ENCODE measurements at places on chromosomes 4 and X.
A peak's percentile ranks its signal among the peaks of the same experiment; 100 is the strongest.

GRCh38 chr4:113810906-113811305, 49.4 kb upstream of the CAMK2D start:
- DNase-seq, result no peak

- DNase-seq, result no peak
Observed at GRCh38 chr4:81723927-81724587, 252.3 kb upstream of the RASGEF1B start.

GRCh38 chrX:67892401-67892800, 348.6 kb downstream of the AR start:
- no peak for DNase-seq

DNA sequence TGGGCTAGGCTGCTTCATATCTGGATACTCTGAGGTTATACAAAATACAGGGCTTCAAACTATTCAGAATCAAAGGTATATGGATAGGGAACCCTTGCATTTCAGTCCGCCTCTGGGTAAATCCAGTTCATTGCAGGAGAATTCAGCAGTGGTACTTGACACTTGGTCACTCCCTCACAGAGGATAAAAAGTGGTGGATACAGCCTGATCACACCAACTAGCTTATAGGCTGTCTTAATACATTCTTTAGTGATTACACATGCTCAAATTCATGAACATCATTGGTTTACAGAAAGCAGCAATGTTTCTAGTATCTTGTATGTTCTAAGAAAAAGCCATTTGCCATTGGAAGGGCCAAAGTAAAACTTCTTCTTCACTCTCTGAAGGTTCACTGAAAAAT, 104.8 kb upstream of the PDE5A start:
- no peak for DNase-seq

GRCh38 chr4:153748378-153748777, 11.4 kb downstream of the RNF175 start:
- peak; percentile 81 for DNase-seq

- no peak for DNase-seq
Observed at GRCh38 chr4:99586322-99586721, 11.7 kb downstream of the MTTP start.

GRCh38 chr4:185238215-185238681, 28.9 kb downstream of the SNX25 start:
- DNase-seq, result no peak

- no peak for DNase-seq
Observed at GRCh38 chrX:45172890-45173289, 27.8 kb downstream of the DIPK2B start.

DNA sequence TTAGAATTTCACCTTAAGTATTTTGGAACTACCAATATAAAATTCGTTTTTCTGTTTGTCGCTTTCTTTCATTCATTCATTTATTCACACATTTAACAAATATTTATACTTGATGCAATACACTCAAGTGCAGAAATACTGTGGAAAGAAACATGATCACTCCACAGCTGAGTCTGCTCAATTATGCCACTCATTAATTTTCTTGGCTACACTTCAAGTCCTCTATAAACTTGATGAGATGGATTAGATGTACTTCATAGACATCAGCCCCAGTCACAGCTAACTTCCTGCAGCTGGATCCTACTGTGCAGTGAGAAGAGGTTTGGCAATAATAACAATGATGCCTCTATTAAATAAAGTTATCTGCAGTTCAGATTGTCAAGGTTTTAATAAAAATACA, 208.1 kb downstream of the PDGFC start:
- no peak for DNase-seq

GRCh38 chr4:185018834-185019455, 655 bp downstream of the HELT start:
- no peak for DNase-seq

DNA sequence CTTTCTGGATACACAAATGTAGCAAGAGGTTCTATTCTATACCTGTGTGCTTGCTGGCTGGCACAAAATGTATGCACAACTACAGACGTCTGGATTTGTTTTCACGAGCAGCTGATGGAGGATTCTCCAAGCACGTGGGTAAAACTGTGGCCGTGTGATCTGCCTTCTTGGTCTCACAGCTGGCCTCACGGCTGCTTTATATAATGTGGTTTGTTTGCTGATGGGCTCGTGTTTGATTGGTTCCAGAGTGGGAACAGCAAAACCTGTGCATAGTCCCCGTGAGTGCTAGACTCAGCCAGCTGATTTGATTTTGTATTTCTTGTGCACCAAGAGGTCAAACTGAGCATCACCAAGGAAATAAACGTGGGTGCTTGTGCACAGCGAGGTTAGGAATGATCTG, 262.6 kb upstream of the RPS6KA3 start:
- no peak for DNase-seq

- DNase-seq, result no peak
Observed at GRCh38 chrX:145818186-145819113, 821 bp downstream of the SLITRK2 start.

DNA sequence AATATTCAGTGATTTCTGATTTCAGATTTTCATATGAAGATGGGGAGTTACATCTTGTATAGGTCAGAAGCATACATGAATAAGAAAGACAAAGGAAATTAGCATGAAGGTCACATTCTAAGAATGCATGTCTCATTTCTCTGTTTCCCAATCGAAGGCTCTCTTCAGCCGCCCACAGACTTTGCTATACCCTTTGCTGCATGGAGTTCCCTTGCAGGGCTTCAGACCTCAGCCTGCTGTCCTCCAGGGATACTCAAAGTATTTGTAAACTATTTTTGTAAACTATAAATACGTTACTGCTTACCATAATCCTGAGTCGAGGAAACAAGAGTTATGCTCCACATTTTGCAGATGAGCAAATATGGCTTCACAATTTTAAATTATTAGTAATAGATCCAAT, 738.4 kb downstream of the PCDH18 start:
- no peak for DNase-seq

DNA sequence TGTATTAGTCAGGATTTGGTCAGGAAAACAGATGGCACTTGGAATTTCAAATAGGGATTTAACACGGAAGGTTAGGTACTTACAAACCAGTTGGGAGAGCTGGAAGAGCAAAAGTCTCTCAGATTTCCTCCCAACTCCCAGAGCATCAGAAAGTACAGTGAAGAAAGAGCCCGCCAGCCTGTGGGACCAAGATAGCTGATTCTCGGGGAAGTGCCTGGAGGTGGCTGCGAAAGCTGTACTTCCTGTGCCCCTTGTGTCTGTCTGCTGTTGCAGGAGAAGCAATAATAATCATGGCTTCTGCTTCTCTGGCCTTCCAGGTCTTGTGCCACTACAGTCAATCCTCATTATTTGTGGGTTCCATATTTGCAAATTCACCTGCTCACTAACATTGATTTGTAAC, 221.0 kb upstream of the BCOR start:
- DNase-seq, result no peak

DNA sequence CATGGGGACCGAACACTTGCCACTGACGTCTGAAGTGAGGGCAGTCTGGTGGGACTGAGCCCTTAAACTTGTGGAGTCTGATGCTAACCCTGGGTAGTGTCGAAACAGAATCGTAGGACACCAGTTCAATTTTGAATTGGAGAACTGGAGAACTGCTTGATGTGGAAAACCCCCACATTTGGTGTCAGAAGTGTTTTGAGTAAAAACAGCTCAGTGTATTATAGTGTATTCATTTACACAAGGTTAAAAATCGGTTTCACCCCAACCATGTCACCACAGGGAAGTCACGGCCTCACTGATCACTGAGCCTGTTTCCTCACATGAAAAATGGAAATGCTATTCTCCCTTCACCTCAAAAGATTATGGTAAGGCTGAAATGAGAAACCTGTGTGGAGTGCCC, 21.9 kb downstream of the PIN4 start:
- DNase-seq, result no peak

GRCh38 chr4:96262057-96262456, 422.2 kb downstream of the PDHA2 start:
- no peak for DNase-seq

DNA sequence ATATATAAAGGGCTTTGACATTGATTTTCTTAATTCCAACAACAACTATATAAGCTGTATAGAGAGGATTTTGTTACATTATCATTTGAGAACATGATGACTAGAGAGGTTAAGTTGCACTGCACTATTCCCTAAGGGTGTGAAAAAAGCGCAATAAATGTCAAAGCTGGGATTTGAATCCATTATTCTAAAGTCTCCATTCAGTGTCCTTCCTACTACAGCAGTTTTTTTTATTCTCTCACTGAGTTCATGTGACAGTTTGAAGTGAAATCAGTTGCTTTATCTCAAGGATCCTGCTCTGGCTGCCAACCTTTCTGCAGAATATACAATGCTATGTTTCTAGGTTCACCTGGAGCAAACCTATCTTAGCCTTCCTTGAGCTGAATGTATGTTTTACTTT, 177.5 kb downstream of the ANKRD50 start:
- DNase-seq, result no peak

DNA sequence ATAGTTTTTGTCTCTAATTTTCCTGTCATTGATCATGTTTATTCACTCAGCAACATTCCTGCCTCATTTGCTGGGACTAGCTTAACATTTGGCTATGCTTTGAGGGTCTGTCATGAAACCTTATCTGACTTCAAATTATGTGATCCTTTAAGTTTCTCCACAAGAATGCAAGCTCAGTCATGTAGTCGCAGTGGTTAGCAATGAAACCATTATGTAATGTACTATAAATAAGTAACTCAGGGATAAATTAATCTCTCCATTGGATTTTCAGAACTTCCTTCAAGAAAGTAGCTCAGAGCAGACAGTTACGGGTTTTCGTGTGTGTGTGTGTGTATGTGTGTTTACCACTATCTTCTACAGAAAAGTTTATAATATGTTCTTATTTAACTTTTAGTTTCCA, 993.6 kb downstream of the ADGRL3 start:
- no peak for DNase-seq

DNA sequence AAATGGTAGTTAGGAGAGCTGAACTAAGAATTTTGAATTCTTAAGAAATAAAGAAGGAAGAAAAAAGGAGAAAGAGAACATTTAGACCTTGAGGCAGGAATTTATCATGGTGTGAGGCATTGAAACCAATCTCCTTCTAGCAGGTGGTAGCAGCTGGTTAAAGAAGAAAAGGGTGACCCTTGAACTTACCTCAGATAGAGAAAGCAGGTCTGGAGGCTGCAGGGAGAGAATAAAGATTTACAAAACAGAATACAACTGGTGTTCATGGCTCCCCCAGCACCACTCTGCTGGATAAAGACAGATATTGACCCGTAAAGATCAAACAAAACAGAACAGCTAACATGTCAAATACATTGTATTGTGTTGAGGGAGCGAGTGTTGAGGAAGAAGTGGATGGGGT, 56.0 kb downstream of the NCAPG start:
- DNase-seq, result no peak

DNA sequence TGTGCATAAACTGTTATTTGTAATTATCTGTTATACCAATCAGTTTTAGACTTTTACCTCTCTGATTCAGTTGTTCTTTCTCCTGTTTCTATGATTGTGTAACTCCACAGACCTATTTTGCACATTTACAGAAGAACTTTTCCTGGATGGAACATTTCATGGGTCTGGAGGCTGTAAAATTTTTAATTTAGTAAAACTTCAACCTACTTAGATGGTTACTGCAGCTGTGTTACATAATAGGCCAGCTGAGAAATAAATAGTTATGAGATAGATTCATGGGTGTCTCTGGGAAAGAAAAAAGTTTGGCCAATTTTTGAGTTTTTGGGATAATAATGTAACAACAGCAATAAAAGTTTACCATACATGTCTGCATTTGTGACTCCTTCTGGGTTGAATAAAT, 253.5 kb downstream of the ARHGAP24 start:
- no peak for DNase-seq

- peak; percentile 54 for DNase-seq
Observed at GRCh38 chr4:40933272-40934053, 183.7 kb downstream of the NSUN7 start.

- DNase-seq, result no peak
Observed at GRCh38 chr4:81814987-81815541, 343.4 kb upstream of the RASGEF1B start.

GRCh38 chr4:34271479-34272355, 1972.6 kb downstream of the ARAP2 start:
- DNase-seq, result no peak

- peak; percentile 91 for DNase-seq
Observed at GRCh38 chr4:83618431-83618830, 82.5 kb downstream of the GPAT3 start.

DNA sequence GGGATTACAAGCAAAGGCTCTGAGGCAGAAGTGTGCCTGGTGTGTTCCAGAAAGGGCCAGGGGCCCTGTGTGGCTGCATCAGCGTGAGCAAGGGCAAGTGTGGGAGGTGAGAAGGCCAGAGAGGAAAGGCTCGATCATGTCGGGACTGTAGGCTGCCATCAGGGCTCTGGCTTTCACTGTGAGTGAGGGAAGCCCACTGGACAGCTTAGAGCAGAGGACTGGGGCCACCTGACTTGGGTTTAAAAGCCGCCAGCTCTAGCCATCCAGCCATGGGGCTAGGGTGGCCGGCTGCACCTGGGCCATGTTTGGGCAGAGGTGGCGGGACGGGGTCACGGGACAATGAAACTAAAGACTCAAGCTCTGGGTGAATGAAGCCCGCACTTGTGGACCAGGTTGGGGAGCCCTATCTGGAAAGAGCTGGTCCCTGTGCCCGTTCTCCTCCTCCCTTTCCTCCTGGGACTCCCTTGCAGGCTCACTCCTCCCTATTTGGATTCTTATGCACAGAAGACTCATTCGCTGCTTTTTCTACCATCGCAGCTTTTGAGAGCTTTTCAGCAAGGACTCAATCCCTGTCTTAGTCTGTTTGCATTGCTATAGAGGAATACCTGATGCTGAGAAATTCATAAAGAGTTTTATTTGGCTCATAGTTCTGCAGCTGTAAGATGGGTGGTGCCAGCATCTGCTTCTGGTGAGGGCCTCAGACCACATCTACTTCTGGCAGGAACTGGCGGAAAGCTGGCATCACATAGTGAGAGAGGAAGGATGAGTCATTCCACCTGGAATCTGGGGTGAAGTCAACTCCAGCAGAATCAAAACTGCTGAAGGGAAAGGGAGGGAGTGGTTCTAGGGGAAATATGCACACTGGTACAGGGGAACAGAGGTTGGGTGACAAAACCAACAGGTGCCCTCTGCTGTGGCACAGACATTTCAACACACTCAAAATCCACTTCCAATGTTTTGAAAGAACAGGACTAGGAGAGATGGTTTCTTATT, 15.3 kb downstream of the CTAG1B start:
- no peak for DNase-seq

DNA sequence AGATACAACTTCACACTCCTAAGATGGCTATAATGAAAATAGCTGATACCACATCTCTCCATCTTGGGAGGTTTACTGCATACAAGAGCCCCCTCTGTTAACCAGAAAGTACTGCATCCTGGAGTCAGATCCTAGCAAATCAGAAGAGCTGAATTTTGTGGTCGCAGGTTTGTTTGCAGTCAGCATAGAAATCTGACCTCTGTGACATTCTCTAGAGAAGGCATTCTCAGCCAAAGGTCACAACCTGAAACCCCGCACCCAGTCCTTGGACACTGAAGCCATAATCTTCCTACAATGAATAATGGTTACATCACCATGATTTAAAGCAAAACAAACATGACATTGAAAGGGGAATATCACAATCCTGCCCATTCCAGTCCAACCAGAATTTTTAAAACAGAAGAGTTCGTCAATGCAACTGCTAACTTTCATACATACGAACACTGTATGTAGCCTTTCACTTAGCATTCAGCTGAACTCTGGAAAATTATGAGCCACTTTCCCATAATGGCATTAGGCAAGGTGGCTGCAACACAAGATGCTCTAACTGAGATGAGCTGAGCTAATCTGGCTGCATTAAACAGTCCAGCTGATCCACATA, 17.6 kb downstream of the HS6ST2 start:
- peak; percentile 13 for DNase-seq

- DNase-seq, result no peak
Observed at GRCh38 chr4:123127218-123127617, 204.8 kb upstream of the NUDT6 start.

GRCh38 chr4:38509551-38509950, 154.4 kb upstream of the KLF3 start:
- DNase-seq, result no peak
